Mesenchymal stem cell (in vitro differentiated cells and primary cell): ENCODE measurements at places on chromosomes 13 and 19.
A peak's percentile ranks its signal among the peaks of the same experiment; 100 is the strongest.

DNA sequence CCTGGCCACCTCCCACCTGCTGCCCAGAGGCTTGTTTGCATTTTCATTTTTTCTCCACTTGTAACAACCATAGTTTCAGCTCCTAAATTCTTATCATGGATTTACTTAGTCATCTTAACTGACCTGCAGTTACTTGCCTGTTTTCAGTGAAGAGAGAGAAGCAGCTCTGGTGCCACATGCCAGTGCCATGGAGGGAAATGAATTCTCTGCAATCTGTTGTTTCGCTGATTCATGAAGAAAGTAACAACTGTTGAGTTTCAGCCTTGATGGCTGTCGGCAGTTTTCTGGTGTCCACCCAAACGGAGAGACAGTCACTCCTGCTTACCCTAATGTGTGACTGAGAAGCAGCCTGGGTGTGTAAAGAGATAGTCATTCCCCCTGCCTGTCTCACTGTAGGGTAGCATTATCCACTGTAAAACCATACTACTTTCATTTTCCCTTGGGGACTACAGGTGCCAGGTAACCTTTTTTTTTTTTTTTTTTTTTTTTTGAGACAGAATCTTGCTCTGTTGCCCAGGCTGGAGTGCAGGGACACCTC, 116.1 kb downstream of the DNAJC3 start:
- no peak for DNase-seq

- no peak for DNase-seq
These were observed 4.8 kb downstream of the SYNGR4 start for GRCh38 chr19:48368936-48369335.

DNA sequence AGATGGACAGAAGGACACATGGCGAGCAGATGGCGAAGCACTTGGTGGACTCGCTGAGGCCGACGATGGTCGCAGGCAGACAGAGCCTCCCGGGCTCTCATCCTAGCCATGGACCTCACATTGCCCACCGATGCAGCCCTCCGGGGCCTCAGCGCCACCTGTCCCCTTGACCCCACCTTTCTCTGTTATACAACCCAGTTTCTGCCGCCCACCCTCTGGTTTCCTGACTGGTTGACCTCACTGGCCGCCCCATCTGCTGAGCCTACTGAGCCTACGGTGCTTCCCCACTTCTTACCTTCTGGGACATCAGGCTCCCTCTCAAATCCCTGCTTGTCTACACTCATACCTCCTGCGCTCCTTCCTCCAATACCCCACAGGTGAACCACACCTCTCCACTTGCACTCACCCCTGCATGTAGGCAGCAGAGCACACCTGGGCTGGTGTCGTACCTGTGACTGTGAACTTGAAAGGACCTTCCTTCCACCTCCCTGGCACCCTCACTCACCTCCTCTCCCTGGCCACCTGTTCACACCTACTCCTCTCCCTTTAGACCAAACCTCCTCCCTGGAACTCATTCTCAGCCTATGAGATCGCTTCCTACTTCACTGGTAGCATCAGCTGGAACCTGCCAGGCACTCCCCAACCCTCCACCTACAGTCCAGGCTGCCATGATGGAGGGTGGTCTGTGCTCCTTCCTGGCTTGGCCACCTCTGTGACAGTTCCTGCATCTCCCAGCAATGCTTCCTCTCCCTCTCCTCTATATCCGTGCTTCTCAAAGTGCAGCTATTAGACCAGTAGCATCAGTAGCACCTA, 36.1 kb downstream of the HPN start:
- no peak for DNase-seq

DNA sequence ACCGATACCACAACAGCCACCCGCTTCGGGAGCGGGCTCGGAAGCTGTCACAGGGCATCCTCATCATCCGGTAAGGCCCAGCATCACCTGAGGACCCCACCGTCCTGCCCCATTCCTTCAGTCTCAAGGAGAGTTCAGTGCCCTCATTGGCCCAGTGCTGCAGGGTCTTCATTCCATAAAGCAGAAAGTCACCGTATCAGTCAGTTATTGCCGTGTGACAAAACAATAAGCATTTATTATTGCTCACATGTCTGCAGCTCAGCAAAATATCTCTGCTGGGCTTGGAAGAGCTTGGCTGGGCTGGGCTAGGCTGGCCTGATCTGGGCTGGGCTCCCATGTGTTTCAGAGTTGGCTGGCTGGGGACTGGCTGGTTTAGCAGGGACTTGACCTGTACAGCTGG, 8.1 kb upstream of the MRI1 start:
- DNase-seq: no peak

- DNase-seq: no peak
These were observed 211.8 kb upstream of the SOX1 start for GRCh38 chr13:111855191-111855590.

- peak; percentile 17 for DNase-seq
These were observed 23.5 kb downstream of the ZNF544 start for GRCh38 chr19:58252102-58252685.

- DNase-seq: no peak
These were observed 31.1 kb downstream of the ZNF146 start for GRCh38 chr19:36246006-36246481.

DNA sequence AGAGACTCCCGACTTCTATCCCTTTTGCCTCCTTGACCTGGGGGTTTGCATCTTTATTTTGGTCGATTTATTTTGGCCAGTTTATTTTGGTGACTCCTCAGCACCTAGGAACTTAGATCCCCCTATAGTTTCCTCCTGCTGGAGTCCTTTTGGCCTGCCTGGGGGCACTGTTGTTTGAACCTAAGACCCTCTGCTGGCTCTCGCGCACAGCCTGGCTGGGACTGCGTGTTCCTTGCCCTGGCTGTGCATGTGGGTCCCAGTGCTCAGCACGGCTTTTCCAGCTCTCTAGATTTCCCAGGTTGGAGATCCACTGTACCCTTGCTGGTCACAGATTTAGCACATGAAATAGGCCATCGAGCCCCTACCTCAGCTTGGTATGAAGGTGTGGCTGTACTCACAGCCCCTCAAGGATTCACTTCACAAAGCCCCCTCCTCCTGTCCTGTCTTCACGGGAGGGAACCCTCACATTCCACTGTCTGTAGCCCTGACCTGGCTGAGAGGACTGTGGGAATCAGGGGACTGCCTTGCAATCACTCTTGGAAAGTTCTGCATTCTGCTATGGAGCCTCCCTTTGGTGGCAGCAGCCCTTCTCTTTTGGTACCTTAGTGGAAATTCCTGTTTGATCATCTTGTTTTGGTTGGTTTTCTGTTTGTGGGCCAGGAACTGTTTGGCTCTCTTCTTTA, 8.3 kb downstream of the UBAC2 start:
- no peak for DNase-seq

DNA sequence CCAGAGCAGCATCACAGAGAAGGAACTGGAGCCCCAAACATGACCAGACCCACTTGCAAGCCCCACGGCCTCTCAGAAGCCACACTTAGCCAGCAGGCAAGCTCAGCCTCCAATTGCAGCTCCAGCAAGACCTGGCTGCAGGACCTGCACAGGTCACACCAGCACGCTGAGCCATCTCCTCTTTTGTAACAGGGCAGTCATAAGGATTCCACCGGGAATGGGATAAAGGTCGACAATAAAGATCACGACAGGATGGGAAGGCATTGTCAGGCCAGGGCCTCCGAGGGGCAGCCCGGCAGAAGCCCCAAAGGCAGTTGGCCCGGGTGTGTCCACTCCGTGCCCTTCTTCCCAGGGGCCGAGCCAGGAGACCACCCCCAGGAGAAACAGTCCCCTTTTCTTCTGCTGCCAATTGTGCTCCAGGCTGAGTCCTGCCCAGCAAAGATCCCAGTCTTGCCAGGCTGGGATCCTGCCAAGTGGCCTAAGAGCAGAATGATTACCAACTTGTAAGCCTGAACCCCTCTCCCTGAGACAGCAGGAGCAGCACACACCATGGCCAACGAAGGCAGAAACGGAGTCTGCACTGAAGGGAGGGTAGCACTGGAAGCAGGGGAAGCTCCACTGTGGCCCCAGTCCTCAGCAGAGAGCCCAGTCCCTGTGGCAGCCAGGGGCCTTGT, 12.5 kb downstream of the PEPD start:
- no peak for DNase-seq
